GM23248 (cell line): ENCODE measurements at places on chromosomes 4 and X. TPM values are rescaled to one million over a fixed set of nuclear protein-coding genes. Genes with fewer than 3 reads are reported as not detected.
A peak's percentile ranks its signal among the peaks of the same experiment; 100 is the strongest.

DNA sequence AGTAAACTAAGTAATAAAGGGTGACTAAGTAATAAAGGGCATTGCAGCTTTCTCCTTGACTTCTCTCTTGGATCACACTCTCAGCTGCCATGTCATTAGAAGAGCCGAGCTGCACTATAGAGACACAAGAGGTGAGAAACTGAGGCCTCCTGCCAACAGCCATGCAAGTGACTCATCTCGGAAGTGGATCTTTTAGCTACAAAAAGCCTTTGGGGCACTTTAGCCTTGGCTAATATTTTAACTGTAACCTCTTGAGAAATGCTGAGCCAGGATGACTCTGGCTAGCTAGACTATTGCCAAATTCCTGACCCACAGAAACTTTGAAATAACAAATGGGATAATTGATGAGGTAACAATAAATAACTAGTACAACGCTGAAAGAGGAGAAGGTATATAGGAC is 1.5 kb upstream of the NEIL3 start:
- peak; percentile 96 for DNase-seq

GRCh38 chrX:129957241-129958082 is 25.0 kb upstream of the BCORL1 start:
- peak; percentile 66 for DNase-seq

DNA sequence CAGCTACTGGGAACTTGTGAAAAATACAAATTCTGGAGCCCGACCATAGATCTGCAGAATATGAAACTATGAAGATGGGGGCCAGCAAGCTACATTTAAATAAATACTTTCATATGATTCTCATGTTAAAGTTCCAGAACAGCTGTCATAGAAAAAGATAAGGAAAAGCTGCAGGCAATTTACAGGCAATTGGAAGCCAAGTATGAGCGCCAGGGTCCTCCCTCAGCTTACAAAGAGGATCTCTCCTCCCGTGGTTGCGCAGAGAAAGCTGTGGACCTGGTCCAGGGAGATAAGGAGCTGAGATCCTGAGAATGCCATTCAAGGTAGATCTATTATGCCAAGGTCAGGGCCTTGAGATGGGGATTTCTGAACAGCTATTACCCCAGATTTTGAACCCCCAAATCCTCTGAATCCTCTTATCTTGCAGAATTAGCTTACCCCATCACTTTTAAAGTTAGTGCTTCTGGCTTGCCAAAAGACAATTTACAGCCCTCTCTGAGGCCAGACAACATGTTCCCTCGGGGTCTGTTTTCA is 25.6 kb upstream of the FRAS1 start:
- DNase-seq, result no peak

Gene PRRG3
- not detected in 2 replicates for total RNA-seq

Gene GATB
- total RNA-seq, result 18.0 and 18.3 TPM in 2 replicates

DNA sequence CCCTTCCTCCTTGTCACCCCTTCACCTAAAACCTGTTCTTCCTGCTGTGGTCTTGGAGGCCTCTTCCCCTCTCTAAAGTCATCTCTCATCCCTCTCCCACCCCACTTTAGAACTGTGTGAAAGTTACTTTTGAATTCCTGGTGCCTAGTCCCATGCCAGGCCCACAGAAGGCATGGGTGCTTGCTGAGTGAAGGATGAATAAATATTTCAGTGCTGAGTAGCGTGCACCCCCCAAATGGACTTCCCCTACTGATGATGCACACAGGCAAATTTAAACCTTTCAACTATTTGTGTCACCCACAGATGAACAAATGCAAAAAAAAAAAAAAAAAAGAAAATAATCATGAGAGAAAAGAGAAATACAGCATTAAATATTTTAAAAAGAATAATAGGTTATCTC is 19.8 kb downstream of the PSMD10 start:
- DNase-seq, result no peak
